ENCODE measurements at places on chromosomes 2 and 18.

GRCh38 chr18:56470406-56471351, 167.7 kb downstream of the TXNL1 start:
- DNase-seq = no peak

DNA sequence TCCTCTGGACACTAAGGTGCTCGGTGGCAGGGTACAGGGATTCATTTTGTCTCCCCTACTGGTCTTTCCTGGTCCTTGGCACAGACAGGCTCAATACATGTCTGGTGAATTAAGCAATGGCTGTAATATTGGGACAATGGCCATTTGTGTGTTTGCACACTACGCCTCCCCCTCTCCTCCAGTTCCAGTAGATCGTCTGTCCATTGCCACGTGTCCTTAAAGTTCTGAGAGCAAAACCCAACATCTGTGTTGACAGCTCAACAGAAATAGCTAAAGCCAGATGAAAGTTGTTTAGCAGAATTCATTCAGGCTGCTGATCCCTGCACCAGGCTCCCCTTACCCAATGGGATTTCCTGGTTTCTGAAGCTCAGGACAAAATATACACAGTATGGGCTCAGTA, 9.0 kb upstream of the FABP1 start:
- no peak for DNase-seq

- DNase-seq = no peak
These were observed 29.3 kb downstream of the BCL2 start for GRCh38 chr18:63290166-63290820.

DNA sequence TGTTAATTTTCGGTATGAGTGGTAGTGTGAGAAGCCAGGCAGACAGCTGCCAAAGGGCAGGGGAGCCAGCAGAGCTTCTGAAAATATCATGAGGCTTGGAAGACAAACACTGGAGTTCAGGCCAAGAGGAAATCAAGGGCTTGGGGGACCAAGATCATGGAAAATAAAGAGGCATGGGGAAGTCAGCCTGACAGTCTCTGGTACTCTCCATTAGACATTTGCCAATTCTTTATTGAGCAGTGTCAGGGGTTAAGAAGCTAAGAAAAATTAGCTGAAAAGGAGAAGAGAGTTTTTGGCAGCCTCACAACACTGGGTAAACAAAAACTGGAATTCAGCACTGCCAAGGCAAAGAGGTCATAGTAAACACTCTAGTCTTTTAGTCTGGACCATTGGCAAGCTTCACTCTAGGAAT, 612.7 kb downstream of the EPHA4 start:
- no peak for DNase-seq

- peak; percentile 2 for DNase-seq
These were observed 48.4 kb downstream of the NPPC start for GRCh38 chr2:231877533-231878456.

Data from AG04450 (cell line).